ENCODE measurements at places on chromosomes 5 and 9. TPM values are rescaled to one million over a fixed set of nuclear protein-coding genes. Genes with fewer than 3 reads are reported as not detected.

- no peak for DNase-seq
These were observed 342.0 kb upstream of the GRAMD2B start for GRCh38 chr5:126081209-126081608.

The LRRC70 gene
- total RNA-seq, result 1.6 TPM

GRCh38 chr5:174311531-174312269 lies 266.2 kb downstream of the NSG2 start:
- DNase-seq, result no peak

GRCh38 chr5:59115345-59115744 lies 532.5 kb downstream of the RAB3C start:
- peak; percentile 49 for DNase-seq

DNA sequence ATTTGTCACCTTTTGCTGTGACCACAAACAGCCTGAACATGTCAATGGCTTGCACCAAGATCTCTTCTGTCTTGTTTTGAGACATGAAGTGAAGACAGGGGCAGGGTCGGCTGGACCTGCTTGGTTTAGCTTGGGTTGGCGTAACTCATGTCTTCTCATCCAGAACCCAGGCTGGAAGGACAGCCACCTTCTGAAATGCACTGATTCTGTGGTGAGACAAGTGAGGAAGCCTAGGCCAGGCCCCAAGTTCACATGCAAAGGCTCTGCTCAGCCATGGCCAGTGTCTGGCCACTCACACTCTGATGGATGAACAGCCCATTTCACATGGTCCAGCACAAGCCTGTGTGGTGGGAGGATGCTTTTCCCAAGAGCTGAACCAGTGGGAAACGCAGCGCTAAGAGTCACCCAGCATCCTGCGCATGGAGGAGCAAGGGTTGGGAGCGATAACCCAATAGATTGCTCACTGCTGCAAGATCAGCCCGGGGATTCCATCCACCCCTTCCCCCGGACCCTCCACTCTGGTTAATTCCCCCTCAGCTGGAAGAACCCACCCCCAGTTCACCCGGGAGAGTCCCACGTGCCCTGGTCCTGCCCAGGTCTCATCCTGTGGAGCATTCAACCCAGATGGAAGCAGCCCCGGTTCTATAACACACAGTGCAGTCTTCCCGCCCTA lies 16.2 kb upstream of the MED10 start:
- DNase-seq, result no peak

- peak; percentile 84 for DNase-seq
These were observed 46.0 kb downstream of the SLC44A1 start for GRCh38 chr9:105290418-105290817.

The ISCA1 gene
- total RNA-seq, result 20.9 TPM

- DNase-seq, result peak; percentile 53
These were observed 730.0 kb downstream of the MAT2B start for GRCh38 chr5:164235300-164235891.

Measured in bronchial epithelial cell (primary cell).